ENCODE measurements at places on chromosomes 3 and 15. TPM values are rescaled to one million over a fixed set of nuclear protein-coding genes. Genes with fewer than 3 reads are reported as not detected.

The WDR72 gene
- not detected for total RNA-seq

The SERINC4 gene
- not detected for total RNA-seq

The TRAIP gene
- total RNA-seq: 2.1 TPM

The VGLL3 gene
- total RNA-seq: 15.7 TPM

The PFKFB4 gene
- 13.3 TPM for total RNA-seq

The FBXW12 gene
- total RNA-seq: not detected

The ITPR1 gene
- 79.0 TPM for total RNA-seq

The MRPL46 gene
- 14.1 TPM for total RNA-seq

The PTH1R gene
- 3.0 TPM for total RNA-seq

The PLA1A gene
- total RNA-seq: 0.32 TPM

The FGF7 gene
- 233 TPM for total RNA-seq

The ADAMTS9 gene
- 4.6 TPM for total RNA-seq

The CLRN1 gene
- not detected for total RNA-seq

The GP5 gene
- total RNA-seq: under 0.01 TPM

The FAM240A gene
- total RNA-seq: 3.0 TPM

The ECT2 gene
- total RNA-seq: 41.2 TPM

The SLC30A4 gene
- 18.6 TPM for total RNA-seq

The LMAN1L gene
- not detected for total RNA-seq

The MUSTN1 gene
- total RNA-seq: not detected

The PLA2G4F gene
- total RNA-seq: not detected

The HRG gene
- not detected for total RNA-seq

The LMLN gene
- 8.9 TPM for total RNA-seq

The CCRL2 gene
- total RNA-seq: 6.2 TPM

The DISP2 gene
- 0.13 TPM for total RNA-seq

The TRIM71 gene
- not detected for total RNA-seq

The TXNRD3 gene
- total RNA-seq: 19.9 TPM

The PARL gene
- total RNA-seq: 42.7 TPM

The FETUB gene
- total RNA-seq: not detected

The TLE3 gene
- total RNA-seq: 31.5 TPM

The SOX14 gene
- not detected for total RNA-seq

The GOLGA6L7 gene
- not detected for total RNA-seq

The PAQR5 gene
- 4.8 TPM for total RNA-seq

The PLSCR5 gene
- not detected for total RNA-seq

The SCN10A gene
- total RNA-seq: not detected

The CP gene
- total RNA-seq: 105 TPM

The TM4SF1 gene
- 630 TPM for total RNA-seq

The NR2E3 gene
- not detected for total RNA-seq

All from articular chondrocyte of knee joint (primary cell).